Gastroesophageal sphincter (tissue), 4 donors: ENCODE measurements at places on chromosomes 16 and 17. TPM values are rescaled to one million over a fixed set of nuclear protein-coding genes. Genes with fewer than 3 reads are reported as not detected.

- no peak for ATAC-seq
Observed at GRCh38 chr17:21272881-21273792, 11.4 kb upstream of the MAP2K3 start.

- ATAC-seq = no peak
Observed at GRCh38 chr16:3706253-3707012, 10.9 kb downstream of the TRAP1 start.

DNA sequence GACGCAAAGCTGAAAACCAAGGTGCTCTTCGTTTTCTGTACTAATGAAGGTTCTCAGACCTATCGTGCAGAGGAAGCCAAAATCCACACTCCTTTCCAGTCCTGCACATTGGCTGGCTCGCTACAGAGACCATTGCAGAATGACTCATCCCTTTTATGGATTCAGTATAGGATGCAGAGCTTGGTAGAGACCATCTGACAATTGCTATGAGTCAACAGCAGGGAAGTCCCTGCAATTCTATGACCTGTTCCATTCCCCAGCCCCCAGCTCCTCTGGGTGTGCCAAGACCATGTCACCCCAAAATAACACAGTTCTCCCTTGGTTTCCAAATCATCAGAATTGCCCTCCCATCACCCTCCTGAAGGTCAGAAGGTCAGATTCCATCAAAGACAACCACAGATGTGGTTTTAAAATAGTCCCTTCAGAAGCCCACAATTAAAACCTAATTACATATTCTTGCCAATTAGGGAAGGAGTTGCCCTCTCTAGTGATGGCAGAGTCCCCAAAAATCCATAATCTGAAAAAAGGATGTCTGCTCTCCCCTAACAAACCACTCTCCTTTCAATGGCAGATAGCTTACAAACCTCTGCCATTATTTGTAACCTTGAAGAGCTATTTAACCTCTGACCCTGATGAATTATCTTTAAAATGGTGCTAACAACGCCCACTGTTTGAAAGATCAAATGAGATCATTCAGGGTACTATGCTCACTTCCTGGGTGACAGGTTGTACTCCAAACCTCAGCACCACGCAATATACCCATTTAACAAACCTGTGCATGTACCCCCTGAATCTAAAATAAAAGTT lies 108.2 kb upstream of the RBBP6 start:
- no peak for ATAC-seq

GRCh38 chr17:74234486-74234885 lies 21.1 kb downstream of the TTYH2 start:
- ATAC-seq = no peak

DNA sequence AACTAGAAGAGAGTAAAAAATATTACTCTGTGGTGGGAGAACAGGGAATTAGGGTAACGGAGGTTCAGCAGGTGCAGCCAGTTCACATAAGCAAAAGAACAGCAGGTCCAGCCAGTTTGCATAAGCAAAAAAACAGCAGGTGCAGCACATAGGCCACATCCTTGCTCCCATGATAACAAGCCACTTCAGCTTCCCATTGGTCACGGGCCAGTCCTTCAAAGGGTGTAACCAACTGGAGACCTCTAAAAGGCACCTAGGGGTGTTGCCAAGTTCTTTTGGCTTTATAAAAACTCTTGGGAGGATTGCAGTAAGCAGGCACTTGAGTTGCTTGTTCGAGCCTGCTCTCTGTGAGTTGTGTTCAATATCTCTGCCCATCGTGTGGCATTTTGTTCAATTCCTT lies 488.1 kb downstream of the XYLT1 start:
- ATAC-seq = no peak

- ATAC-seq = peak; percentile 38
Observed at GRCh38 chr17:50129728-50130558, at the start of gene SAMD14. Gene SAMD14, minus strand, starts transcription at chr17:50130160. Its CDS starts 5,201 bp downstream, at chr17:50124959.

- no peak for ATAC-seq
Observed at GRCh38 chr17:66775881-66776400, 59.0 kb upstream of the CACNG5 start.

DNA sequence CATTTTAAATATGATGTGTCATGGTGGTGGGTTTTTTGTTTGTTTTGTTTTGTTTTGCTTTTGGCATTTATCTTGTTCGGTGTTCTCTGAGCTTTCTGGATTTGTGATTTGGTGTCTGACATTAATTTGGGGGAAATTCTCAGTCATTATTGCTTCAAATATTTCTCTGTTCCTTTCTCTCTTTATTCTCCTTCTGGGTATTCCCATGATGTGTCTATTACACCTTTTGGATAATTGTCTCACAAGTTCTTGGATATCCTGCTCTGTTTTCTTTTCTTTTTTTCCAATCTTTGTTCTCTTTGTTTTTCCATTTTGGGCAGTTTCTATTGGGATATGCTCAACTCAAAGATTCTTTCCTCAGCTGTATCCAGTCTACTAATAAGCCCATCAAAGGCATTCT lies 88.5 kb downstream of the MARCHF10 start:
- no peak for ATAC-seq

- no peak for ATAC-seq
Observed at GRCh38 chr17:76150712-76151622, 9.9 kb upstream of the FOXJ1 start.

DNA sequence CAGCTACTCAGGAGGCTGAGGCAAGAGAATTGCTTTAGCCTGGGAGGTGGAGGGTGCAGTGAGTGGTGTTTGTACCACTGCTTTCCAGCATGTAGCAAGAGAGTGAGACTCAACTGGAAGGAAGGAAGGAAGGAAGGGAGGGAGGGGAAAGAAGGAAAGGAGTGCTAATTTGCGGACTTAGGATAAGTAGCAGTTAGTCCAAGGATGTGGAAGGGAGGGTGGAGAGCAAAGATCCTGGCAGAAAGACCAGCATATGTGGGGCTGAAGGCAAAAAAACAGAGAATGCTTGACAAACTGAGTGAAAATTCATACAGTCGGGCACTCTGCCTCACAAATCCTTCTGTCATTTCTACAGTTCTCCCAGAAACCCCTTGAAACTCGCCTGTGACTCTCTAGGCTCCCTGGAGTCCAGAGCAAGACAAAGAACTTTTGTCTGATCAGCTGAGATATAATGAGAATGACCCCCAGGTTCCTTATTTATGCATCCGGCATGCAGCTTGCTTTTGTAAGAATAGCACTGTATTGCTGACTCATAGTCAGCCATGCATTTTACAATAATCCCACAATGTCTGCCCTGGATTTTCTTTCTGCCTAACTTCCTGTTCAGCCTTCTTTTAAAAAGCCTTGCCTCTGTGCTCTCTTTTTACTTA lies 31.5 kb downstream of the CDK5RAP3 start:
- peak; percentile 53 for ATAC-seq

GRCh38 chr17:57002904-57003303 lies 25.0 kb downstream of the SCPEP1 start:
- ATAC-seq = no peak

DNA sequence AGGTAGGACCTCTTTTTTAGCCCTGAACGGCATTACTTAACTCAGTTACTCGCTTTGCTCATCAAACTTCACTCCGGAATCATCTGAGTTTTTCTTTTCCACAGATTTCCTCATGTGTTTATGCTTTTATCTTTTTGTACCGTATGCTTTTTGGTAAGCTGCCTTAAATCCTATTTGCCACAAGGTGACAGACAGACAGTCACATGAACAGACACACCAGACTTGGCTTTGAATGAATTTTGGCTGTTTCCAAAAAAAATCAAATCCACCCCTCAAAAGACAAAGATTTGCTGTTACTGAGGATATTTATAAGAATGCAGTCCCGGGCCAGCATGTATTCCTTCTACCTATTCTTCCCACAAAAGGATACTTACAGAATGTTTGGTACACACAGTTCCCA lies 10.9 kb downstream of the GAS7 start:
- no peak for ATAC-seq

GRCh38 chr16:67170168-67170948 lies at the start of gene NOL3:
Gene NOL3, plus strand, starts transcription at chr16:67170538.
- peak; percentile 70 for ATAC-seq

GRCh38 chr17:4248504-4249277 lies 15.1 kb downstream of the ANKFY1 start:
- no peak for ATAC-seq

The SHISA6 gene
- 1.5 TPM for total RNA-seq

The FNDC8 gene
- not detected for total RNA-seq

The FBXW10 gene
- not detected for total RNA-seq

The HYDIN gene
- total RNA-seq = 7.1 TPM

The FKBP10 gene
- total RNA-seq = 43.2 TPM

The ITGB3 gene
- 57.1 TPM for total RNA-seq

The DPEP3 gene
- not detected for total RNA-seq
